ENCODE measurements at places on chromosomes 3 and 15.

GRCh38 chr3:134134698-134135415, 105.1 kb upstream of the SLCO2A1 start:
- no peak for DNase-seq

DNA sequence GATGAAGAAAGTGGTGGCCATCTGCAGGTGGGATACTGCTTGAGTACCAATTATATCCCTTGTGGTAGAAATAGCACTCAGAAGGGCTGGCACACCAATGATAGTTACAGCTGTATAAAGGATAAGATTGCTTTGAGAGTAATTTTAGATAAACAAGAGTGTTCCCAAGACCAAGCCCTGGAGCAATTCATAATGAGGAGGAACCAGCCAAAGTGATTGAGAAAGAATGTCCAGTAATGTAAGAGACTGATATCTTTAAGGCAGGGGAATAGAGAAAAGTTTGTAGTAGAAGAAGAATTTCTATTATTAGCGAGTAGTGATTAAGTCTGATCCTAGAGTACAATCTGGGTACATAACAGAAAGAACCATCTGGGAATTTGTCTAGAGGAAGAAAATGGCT, 945.1 kb downstream of the OTOL1 start:
- no peak for DNase-seq

GRCh38 chr3:52140000-52140399, 14.2 kb downstream of the POC1A start:
- no peak for DNase-seq

DNA sequence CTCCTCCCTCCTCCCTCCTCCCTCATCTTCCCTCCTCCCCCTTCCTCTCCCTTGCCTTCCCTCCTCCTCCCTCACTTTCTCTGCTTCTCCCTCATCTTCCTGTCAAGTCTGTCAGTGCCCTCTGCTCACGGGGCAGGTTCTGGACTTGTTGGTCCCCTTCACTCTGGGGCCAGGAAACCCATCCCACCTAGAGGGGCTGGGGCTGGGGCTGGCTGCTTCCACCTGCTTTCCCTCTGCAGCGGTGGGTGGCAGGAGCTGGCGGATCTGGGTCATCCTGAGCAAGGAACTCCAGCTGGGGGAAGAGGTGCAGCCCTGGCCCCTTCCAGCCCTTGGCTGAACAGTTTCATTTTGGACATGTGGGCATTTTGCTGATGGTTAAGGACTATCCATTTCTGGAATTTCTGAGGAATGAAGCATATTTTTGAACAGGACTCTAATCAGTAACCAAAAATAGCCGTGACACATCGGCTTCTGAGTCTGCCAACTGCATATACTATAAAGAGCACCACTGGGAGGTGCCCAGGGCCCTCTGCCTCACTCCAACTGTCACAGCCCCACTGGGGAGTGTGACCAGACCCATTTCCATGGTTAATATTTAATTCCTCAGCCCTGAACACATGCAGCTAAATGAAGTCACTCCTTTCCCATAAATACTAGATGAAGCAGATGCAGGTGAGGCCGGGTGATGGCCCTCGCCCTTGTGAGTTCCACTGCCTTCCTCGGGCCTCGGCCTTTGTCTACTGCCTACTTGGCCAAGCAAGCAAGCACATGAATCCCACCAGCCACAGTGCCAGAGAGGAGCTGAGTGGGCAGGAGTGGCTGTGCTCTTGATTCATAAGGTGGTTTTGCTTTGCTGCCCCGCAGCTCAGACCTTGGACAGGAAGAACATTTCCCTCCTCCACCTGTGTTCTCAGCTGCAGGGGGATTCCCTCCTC, 39.8 kb downstream of the CHDH start:
- DNase-seq, result peak; percentile 69

DNA sequence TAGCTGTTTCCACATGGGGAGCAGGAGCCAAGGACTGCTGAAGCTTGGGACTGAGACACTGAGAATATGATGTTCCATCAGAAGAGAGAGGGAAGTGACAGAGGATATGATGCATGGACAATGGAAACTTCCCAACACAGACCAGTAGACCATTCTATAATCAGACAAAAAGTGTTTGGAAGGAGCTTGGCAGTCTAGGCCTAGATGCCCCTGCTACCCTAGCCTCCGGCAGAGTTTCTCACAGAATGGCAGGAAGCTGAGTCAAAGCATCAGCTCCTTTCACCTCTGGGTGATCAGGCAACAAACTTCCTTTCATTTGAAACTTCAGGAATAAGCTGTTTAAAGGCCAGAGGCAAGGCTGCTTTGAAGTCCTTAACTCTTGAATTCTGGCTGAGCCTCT, 222.0 kb downstream of the NEK10 start:
- no peak for DNase-seq

GRCh38 chr15:83971992-83972391, 263.6 kb upstream of the GOLGA6L4 start:
- no peak for DNase-seq

GRCh38 chr15:26477044-26477443, 295.8 kb downstream of the GABRB3 start:
- DNase-seq, result no peak

GRCh38 chr3:34012102-34012461, 213.7 kb downstream of the PDCD6IP start:
- peak; percentile 97 for DNase-seq

GRCh38 chr15:88218557-88219221, 37.9 kb downstream of the NTRK3 start:
- DNase-seq, result no peak

DNA sequence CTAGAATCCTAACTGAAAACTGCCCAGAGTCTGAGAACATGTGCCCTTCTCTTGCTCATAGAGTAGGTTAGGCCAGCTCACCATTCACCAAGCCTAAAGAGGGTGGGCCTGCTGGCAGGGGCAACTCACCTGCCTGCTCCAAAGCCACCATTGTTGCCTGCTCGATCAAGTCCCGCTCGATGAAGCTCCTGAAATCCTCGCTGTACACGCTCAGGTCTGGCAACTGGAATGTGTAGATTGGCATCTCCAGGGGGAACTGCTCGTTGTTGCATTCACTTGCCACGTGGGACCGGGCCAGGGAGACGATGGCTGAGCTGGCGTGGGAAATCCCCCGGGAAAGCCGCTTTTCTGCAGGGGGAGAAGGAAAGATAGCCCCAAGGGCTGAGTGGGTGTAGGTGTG, 232.2 kb downstream of the KLF13 start:
- DNase-seq, result no peak

- DNase-seq, result no peak
Measured at GRCh38 chr15:80492874-80493273, 88.7 kb downstream of the ARNT2 start.

DNA sequence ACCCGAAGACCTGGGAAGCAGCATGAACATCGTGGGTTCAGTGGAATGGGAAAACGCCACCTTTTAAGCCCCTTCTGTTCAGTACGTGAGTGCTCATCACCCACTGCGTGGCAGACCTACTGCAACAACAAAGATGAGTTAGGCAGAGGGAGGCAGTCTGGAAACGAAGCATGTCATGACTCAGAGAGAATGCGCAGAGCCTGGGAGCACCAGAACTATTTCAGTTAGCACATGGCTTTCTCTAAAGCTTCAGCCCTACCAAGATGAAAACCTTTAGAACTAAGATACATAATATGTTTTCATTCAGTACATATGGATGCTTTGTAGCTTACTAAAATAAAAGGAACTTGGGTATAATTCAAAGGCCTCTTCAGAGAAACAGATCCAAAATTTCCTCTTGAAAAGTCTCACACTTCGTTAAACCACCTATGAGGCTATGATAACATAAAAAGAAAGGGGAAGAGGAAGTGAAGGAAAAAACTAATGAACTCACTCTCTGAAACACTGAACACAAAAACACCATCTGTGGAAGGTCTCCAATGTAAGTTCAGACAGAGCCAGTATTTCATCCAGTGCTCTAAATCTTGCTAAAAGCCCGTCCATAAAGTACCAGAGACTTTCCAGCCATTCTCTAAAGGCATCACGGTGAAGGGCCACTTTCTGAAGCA, 140.1 kb downstream of the OCA2 start:
- no peak for DNase-seq

DNA sequence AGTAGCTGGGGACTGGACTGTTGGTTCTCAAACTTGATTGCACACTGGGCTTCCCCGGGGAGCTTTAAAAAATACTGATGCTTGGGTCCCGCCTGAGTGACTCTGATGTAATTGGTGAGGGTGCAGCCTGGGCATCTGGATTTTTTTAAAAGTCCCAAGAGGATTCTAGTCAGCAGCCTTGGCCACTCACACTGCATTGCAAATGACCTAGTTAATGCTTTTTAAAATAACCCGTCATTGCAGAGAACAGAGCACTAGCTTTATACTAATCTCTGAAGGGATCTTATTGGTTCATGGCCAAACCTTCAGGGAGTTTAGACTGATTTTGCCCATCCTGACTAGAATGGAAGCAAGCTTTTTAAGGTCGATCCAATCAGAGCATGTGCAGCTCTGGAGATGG, 310.6 kb upstream of the PROK2 start:
- DNase-seq, result no peak

- no peak for DNase-seq
Measured at GRCh38 chr3:140051019-140051957, 116.3 kb downstream of the CLSTN2 start.

DNA sequence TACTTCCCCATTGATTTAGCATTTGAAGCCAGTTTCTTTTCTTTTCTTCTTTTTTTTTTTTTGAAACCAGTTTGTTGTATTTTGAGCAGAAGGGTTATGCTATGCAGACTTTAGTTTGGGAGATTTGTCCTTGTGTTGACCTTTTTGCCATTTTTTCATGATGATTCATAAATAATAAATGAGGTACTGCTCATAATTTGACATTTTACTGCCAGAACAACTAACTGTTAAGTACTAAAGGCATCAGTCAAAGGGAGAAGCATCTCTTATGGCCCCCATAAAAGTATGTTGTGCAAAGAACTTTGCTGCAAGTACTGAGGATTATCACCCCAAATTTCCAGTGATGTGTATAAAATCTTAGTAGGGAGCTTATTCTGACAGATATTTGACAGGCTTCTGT, 1.7 kb upstream of the GPR87 start:
- DNase-seq, result no peak

DNA sequence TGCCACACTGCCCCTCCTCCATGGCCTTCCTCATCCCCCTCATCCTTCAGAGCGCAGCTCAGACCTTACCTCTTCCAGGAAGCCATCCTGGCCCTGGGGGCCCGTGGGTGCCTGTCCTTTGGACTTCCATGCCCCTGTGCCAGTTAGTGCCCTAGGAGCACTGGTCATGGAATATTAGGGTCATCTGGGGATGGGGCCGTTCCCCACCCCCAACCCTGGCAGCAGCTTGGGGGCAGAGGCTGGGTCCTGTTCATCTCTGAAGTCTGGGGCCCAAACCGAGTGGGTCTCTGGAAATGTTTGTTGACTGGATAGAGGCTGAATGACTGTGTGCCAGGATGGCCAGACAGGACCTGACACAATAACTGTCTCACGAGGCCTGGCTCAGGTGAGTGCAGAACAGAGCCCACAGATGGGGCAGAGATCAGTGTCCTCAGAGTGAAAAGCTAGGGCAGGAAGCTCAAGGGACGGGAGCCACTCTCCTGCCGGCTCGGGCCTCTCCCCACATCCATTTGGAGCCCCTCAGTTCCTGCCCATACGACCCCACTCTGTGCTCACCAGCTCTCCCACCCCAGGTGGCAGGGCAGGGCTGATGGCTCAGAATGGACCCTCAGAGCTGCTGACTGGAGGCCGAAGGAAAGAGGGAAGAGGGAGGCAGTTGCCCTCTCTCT, 62.5 kb downstream of the TLE3 start:
- no peak for DNase-seq

DNA sequence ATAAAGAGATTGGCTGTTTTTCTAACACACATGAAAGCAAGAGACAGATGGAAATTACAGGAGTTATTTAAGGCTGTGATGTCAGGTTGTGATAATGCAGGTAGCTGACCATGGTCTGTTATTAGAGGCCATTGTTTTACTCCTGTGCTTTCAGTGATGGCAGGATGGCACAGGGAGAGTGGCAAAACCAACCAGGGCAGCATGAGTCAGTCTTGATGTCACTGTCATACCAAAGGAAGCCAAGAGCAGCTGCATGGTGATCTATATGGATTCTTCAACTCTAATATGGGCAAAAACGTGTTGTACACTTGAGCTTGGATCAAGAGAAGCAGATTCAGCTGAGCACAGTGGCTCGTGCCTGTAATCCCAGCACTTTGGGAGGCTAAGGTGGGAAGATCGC, 91.8 kb upstream of the LMOD3 start:
- no peak for DNase-seq

DNA sequence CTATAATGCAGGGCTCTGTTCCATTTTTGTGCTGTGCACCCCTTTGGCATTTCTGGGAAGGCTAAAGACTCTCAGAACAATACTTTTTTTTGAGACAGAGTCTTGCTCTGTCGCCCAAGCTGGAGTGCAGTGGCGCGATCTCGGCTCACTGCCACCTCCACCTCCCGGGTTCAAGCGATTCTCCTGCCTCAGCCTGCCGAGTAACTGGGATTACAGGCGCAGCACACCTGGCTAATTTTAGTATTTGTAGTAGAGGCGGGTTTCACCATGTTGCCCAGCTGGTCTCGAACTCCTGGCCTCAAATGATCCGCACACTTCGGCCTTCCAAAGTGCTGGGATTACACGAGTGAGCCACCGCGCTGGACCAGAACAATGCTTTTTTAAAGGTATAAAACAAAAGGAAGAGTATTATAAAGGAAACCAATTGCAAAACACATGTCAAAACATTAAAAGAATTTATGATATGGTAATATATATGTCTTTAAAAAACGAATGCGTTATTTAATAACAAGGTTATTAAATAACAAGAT, 999 bp downstream of the SQOR start:
- DNase-seq, result no peak

DNA sequence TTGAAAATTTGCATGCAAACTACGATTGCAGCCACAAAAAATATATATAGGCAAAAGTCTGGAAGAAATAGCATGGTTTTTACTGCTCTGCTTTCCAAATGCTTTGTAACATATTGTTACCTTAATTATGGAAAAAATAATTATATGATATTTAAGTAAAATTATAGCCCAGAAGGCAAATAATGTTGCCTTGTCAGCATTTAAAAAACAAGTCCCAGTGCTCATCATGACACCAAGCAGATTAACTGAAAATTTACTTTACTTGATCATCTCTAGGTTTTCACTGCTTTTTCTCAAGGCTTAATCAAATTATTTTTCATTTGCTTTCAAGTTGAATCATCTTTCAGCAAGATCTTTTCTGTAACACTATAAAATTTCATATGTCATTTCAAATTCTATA, 262.9 kb downstream of the ZMAT3 start:
- DNase-seq, result no peak

DNA sequence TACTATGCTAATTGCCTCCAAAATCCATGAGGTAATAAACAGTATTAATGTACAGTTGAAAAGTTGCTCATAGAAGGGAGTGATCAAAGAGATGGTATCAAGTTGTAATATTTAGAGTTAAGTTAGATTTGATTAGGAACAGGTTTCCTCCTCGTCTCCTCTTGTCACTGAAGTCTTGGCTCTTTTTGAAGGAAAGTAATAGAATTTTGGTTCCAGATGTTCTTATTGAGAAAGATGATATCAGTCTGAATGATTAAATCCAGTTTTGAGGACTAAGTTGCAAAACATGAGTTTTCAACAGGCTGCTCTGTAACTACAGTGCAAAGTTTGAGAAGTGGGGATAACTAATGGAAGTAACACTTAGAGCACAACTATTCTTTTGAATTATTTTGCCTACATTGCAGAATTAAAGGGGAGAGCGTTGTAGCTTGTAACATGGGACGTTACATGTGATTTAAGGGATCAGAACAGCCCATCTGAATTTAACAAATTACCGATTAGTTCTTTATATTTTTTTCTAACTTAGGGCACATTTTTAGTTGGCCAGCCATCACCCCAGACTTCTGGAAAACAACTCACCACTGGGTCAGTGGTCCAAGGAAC, 48.3 kb downstream of the MAP6D1 start:
- no peak for DNase-seq
